ENCODE measurements at places on chromosomes 3 and 15.

GRCh38 chr3:41196499-41197410 is 2.5 kb upstream of the CTNNB1 start:
- no peak for DNase-seq

- no peak for DNase-seq
These were observed 191.7 kb downstream of the ATP8B4 start for GRCh38 chr15:49927189-49927861.

DNA sequence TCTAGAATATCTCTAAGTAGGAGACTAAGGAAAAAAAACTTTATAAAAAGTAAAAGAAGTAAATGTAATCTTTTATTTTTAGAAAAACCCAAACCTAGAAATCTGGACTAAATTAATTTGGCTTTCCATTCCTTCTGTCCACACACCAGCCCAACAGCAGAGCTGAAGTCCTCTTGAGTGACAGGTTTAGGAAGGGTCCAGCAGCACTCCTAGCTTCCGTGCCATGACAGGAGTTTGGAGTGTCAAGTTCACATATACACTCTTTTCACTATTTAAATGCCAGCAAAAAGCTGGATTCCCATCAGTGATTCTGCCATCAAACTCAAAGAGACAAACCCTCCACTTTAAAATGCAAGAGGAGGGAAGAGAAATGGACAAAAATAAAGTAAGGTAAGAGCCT is 13.1 kb downstream of the PROK2 start:
- DNase-seq = no peak

GRCh38 chr15:100918690-100919480 is at the start of gene LRRK1:
LRRK1 (plus strand) TSS chr15:100919357; CDS start chr15:100924633, 5,276 bp downstream.
- no peak for DNase-seq

DNA sequence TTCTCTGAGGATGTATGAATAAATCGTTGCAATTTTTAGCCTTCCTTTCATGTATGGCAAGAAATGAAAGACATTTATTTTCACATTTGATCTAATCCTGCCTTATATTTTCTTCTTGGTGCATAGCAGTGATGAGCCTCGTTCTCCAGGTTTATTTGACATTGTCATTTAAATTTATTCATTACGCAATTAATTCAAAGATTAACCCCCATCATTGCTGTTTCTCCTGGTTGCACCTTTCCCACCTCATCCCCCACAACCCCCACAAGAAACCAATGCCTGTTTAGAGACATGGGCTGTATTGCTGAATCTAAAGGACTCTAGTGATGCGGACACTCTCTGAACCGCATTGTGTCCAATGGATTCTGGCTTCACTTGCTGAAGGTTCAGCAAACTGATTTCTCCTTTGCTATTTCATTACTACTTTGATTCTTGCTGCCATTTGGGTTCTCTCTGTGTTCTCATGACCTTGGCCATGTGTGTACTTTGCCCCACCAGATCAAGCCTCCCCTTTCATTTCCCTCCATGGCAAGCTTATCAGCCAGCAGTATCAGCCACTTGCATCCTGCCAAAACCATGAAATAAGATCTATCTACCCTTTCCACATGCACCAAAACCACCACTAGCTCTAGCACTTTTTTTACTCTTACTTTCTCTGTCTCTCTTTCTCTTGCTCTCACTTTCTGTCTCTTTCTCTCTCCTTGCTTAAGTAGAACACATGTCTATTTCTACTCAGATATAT is 382.7 kb downstream of the GBE1 start:
- no peak for DNase-seq

GRCh38 chr3:167102071-167102470 is 278.0 kb downstream of the ZBBX start:
- DNase-seq = no peak

GRCh38 chr15:96125721-96126415 is 204.6 kb upstream of the NR2F2 start:
- DNase-seq = no peak

DNA sequence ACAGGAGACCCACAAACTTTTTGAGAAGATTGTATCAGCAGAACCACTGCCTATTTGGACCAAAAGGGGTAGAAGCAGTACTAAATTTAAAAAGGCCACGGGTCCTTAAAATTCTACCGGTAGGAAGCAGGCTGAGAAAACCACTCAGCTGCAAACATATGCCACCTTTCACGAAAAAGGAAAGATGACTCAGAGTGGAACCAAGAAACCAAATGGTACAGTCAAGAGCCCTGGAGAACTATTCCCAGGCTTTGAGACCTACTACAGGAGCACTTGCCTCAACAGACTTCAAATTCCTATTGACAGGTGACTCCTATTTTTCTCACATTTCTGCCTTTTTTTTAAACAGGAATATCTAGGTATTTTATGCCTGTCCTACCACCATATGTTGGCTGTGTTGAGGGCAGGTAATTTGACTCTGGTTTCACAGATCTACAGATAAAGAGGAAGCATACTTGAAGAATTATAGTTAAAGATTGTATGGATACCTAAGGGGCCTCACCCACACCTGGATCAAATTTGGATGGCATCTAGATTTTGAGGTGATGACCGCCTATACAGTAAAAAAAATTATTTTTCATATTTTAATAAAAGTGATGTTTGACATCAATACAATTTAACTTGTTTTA is 10.1 kb downstream of the GOLIM4 start:
- no peak for DNase-seq

DNA sequence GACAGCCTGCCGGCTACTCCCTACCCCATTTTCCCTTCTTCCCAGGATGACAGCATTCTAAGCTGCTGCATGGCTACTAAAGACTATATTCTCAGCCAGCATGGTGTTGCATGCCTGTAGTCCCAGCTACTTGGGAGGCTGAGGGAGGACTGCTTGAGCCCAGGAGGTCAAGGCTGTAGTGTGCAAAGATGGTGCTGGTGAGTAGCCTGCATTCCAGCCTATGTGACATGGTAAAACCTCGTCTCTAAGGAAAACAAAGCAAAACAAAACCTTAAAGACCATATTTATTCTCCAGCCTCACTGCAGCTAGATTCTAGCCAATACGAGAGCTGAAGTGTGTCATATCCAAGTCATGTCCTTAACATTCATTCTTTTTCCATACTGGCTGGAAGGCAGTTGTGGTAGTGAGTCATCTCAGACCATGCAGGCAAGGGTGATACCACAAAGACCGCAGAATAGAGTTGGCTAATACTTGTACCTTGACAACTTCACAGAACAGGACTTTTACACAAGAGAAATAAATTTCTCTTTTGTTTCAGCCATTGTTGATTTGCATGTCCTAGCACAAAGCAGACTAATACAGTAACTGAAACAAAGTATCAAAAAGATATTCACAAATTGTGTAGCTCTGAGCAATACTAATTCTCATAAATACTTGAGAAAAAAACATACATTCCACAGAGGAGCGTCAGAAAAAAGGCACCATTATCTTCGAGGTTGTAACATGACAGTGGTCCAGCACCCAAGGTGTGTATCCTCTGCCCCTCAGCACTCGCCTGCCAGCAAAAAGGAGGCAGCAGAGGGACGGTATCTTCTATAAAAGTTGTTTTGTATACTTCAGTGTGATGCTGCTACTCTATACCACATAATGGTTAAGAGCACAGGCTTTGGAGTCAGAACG is 14.8 kb downstream of the PBRM1 start:
- peak; percentile 65 for DNase-seq

GRCh38 chr3:115859002-115859807 is 235.9 kb downstream of the GAP43 start:
- no peak for DNase-seq

DNA sequence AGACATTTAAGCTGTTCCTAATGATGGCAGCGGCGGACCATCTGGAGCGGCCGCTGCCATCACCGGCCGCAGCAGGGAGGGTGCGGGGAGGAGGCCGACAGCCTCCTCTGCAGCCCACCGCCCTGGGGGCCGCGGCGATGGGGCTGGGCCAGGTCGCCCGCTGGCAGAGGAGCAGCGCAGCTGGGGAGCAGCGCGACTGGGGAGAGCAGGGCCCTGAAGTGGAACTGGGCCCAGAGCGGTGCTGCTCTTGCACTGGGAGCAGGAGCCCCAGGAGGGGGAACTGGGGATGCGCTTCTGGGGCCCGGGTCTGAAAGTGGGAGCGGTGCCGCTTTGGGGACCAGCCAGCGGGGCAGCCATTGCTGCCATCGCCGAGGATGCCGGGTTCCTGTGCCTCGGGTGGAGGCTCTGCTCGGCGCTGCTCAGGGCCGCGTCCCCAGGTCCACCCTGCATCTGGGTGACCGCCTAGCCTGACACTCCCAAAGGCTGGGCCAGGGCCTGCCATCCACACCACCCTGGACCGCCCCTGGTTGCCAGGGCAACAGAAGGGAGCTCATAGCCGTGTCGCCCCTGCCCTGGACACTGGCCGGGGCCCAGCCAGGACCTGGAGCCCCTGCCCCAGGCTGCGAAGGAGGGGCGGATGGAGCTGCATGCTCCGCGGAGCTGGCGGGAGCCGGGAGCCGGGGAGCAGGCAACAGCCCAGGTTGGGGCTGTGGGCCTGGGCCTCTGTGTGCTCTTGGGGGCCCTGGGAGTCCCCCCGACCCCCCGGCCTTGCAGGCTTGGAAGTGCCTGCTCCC is 15.5 kb upstream of the PLA2G4E start:
- DNase-seq = no peak

- DNase-seq = no peak
These were observed 65.1 kb downstream of the ZNF445 start for GRCh38 chr3:44412365-44412764.

Measured in stimulated activated CD4-positive, alpha-beta T cell treated with anti-CD3 and anti-CD28 coated beads, Interleukin-1b, Interleukin-23, amount 100 ng/mL, for 48 hours (primary cell).